Peyer's patch (tissue), 4 donors: ENCODE measurements at places on chromosomes 3 and 15. TPM values are rescaled to one million over a fixed set of nuclear protein-coding genes. Genes with fewer than 3 reads are reported as not detected.
A peak's percentile ranks its signal among the peaks of the same experiment; 100 is the strongest.

Gene PLCH1
- total RNA-seq, result 19.1 TPM

- H3K27me3 ChIP-seq, result no peaks in the 10 kb centered on the region
- no peak overlapping the region for H3K4me3 ChIP-seq
- H3K27ac ChIP-seq, result no peak overlapping the region
- no peak for DNase-seq
- no peaks in the 10 kb centered on the region for H3K36me3 ChIP-seq
- no peaks in the 10 kb centered on the region for H3K4me1 ChIP-seq
Observed at GRCh38 chr3:48406443-48407431, 23.1 kb downstream of the PLXNB1 start.

Gene ERICH6
- total RNA-seq, result not detected

- no peak overlapping the region for H3K4me3 ChIP-seq
- DNase-seq, result no peak
- H3K27ac ChIP-seq, result no peak overlapping the region
- no peaks in the 10 kb centered on the region for H3K36me3 ChIP-seq
- no peaks in the 10 kb centered on the region for H3K27me3 ChIP-seq
Observed at GRCh38 chr3:109073116-109073515, 44.8 kb downstream of the MORC1 start.

GRCh38 chr15:67089217-67090193, 24.1 kb downstream of the SMAD3 start:
- peaks cover 4% of the 10 kb centered on the region for H3K36me3 ChIP-seq
- peak overlapping the region; percentile 43 for H3K27ac ChIP-seq
- no peak overlapping the region for H3K4me3 ChIP-seq
- DNase-seq, result no peak
- H3K4me1 ChIP-seq, result peaks cover 25% of the 10 kb centered on the region

DNA sequence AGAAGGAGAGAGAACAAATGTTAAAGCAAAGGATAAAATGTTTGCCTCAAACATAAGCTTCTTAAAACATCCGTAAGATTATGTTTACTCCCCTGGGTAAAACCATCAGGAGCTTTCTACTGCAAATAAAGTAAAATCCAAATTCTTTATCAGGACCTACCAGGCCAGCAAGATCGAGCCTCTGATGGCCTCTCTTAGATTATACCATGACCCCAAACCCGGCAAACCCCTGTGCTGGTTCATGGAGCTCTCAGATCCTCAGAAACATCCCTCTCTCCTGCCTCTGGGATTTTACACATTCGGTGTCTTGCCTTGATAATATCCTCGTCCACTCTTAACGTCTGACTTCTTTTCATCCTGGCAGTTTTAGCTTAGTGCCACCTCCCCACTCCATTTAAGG, 7.5 kb upstream of the TARS3 start:
- H3K36me3 ChIP-seq, result no peaks in the 10 kb centered on the region
- H3K4me1 ChIP-seq, result no peaks in the 10 kb centered on the region
- no peaks in the 10 kb centered on the region for H3K27me3 ChIP-seq
- H3K4me3 ChIP-seq, result no peak overlapping the region
- no peak for DNase-seq
- H3K27ac ChIP-seq, result no peak overlapping the region

Gene SUCNR1
- 0.57 TPM for total RNA-seq

DNA sequence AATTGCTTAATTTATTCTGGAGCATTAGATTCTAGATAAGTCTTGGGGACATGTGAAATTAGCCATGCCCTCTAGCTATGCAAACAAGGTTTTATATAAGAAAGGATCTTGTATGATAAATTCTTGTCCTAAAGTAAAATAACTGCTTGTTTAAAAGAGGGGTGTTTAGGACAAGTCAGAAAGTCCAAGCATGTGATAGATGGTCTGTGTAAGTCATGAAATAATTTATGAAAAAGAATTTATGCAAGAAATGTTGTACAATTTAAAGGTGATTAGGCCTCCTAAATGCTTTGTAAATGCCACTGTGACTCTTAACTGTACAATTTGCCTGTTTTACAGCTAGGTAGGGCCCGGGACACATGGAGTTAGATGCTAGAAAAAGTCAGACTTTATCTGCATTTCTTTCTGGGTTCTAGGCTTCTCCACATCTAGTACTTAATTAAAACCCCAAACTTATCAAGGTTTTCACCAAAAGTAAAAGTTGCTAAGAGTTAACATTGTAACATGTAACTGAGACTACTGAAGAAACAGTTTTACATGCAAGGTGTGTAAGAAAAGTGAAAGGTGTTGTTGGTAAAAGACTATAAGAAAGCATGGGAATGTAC, 13.2 kb downstream of the LINS1 start:
- no peak overlapping the region for H3K27ac ChIP-seq
- no peaks in the 10 kb centered on the region for H3K4me1 ChIP-seq
- no peaks in the 10 kb centered on the region for H3K36me3 ChIP-seq
- no peak for DNase-seq

Gene ASB14
- not detected for total RNA-seq

- DNase-seq, result no peak
- H3K27ac ChIP-seq, result no peak overlapping the region
- H3K4me3 ChIP-seq, result no peak overlapping the region
- H3K36me3 ChIP-seq, result no peaks in the 10 kb centered on the region
- H3K27me3 ChIP-seq, result no peaks in the 10 kb centered on the region
- no peaks in the 10 kb centered on the region for H3K4me1 ChIP-seq
Observed at GRCh38 chr15:91116113-91117067, 16.3 kb downstream of the SV2B start.

DNA sequence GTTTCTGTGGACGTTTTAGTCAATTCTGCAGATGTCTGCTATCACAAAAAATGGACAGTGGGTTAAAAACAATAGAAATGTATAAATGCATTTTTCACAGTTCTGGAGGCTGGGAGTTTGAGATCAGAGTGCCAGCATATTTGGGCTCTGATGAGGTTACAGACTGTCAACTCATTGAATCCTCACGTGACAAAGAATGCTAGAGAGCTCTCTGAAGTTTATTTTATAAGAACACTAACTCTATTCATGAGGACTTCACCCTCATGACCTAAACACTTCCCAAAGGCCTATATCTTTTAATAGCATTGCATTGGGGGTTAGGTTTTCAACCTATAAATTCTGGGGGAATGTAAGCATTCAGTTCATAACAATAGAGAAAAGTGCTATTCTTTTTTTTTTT, 182.6 kb upstream of the SLITRK3 start:
- no peaks in the 10 kb centered on the region for H3K27me3 ChIP-seq
- DNase-seq, result no peak
- H3K4me1 ChIP-seq, result no peaks in the 10 kb centered on the region

GRCh38 chr15:73882761-73883419, 9.5 kb downstream of the TBC1D21 start:
- no peaks in the 10 kb centered on the region for H3K36me3 ChIP-seq
- no peak overlapping the region for H3K27ac ChIP-seq
- H3K4me3 ChIP-seq, result no peak overlapping the region
- no peaks in the 10 kb centered on the region for H3K4me1 ChIP-seq

- DNase-seq, result no peak
- H3K27me3 ChIP-seq, result no peaks in the 10 kb centered on the region
- no peak overlapping the region for H3K4me3 ChIP-seq
- peak overlapping the region; percentile 75 for H3K27ac ChIP-seq
Observed at GRCh38 chr3:17039594-17039993, 154.8 kb downstream of the PLCL2 start.

- H3K27ac ChIP-seq, result no peak overlapping the region
- DNase-seq, result no peak
- H3K4me1 ChIP-seq, result no peaks in the 10 kb centered on the region
Observed at GRCh38 chr15:29046281-29046810, 160.6 kb downstream of the APBA2 start.

Gene CLRN1
- not detected for total RNA-seq

- DNase-seq, result no peak
- no peaks in the 10 kb centered on the region for H3K36me3 ChIP-seq
- no peaks in the 10 kb centered on the region for H3K27me3 ChIP-seq
Observed at GRCh38 chr15:37586011-37586583, 348.3 kb upstream of the TMCO5A start.

Gene PPP1R14D
- 99.2 TPM for total RNA-seq

DNA sequence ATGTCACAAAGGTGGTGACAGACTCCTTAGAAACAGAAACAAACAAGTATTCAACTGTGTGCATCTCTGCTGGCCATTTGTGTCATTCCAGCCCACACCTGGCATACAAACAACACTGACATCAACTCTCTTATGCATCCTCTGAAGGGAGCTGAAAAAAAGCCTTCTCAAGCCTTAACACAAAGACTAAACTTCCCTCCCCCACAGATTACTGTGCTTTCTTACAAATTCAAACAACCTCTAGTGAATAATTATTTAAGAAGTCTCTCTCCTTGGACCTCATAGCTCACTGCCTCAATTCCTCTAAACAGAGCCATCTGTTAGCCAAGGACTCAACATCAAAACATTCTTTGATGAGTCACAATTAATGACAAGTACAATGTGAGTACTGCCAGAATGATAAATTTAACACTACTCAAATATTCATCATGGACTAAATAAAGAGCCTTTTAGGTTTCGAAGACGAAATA, 132.1 kb downstream of the WDR76 start:
- no peaks in the 10 kb centered on the region for H3K4me1 ChIP-seq
- no peak for DNase-seq
- no peaks in the 10 kb centered on the region for H3K27me3 ChIP-seq
- H3K36me3 ChIP-seq, result no peaks in the 10 kb centered on the region
- H3K27ac ChIP-seq, result no peak overlapping the region

- no peaks in the 10 kb centered on the region for H3K36me3 ChIP-seq
- H3K27me3 ChIP-seq, result no peaks in the 10 kb centered on the region
- no peak for DNase-seq
- H3K27ac ChIP-seq, result no peak overlapping the region
- H3K4me1 ChIP-seq, result no peaks in the 10 kb centered on the region
Observed at GRCh38 chr3:24303057-24303754, 191.4 kb downstream of the THRB start.

- H3K4me3 ChIP-seq, result no peak overlapping the region
- H3K27ac ChIP-seq, result no peak overlapping the region
Observed at GRCh38 chr3:137519602-137520001, 244.5 kb upstream of the SOX14 start.
